ENCODE measurements at places on chromosomes 7 and 10. TPM values are rescaled to one million over a fixed set of nuclear protein-coding genes. Genes with fewer than 3 reads are reported as not detected.
A peak's percentile ranks its signal among the peaks of the same experiment; 100 is the strongest.

Gene GNAT3
- not detected for total RNA-seq

Gene RAB18
- 85.5 TPM for total RNA-seq

- DNase-seq: no peak
Observed at GRCh38 chr7:29370531-29371314, 176.1 kb downstream of the CHN2 start.

- DNase-seq: no peak
Observed at GRCh38 chr7:37732253-37732652, 48.7 kb downstream of the GPR141 start.

GRCh38 chr7:155692317-155692716 is 47.9 kb downstream of the RBM33 start:
- DNase-seq: no peak

Gene PNLIPRP3
- not detected for total RNA-seq

GRCh38 chr7:128352153-128352537 is 8.4 kb upstream of the RBM28 start:
- DNase-seq: peak; percentile 74

- no peak for DNase-seq
Observed at GRCh38 chr7:74254858-74255379, 720 bp upstream of the RFC2 start.

- no peak for DNase-seq
Observed at GRCh38 chr7:106807474-106807873, 57.6 kb upstream of the PIK3CG start.

- DNase-seq: no peak
Observed at GRCh38 chr10:1626410-1626809, 110.9 kb downstream of the ADARB2 start.

GRCh38 chr10:47309408-47310089 is 9.6 kb downstream of the GDF10 start:
- no peak for DNase-seq

DNA sequence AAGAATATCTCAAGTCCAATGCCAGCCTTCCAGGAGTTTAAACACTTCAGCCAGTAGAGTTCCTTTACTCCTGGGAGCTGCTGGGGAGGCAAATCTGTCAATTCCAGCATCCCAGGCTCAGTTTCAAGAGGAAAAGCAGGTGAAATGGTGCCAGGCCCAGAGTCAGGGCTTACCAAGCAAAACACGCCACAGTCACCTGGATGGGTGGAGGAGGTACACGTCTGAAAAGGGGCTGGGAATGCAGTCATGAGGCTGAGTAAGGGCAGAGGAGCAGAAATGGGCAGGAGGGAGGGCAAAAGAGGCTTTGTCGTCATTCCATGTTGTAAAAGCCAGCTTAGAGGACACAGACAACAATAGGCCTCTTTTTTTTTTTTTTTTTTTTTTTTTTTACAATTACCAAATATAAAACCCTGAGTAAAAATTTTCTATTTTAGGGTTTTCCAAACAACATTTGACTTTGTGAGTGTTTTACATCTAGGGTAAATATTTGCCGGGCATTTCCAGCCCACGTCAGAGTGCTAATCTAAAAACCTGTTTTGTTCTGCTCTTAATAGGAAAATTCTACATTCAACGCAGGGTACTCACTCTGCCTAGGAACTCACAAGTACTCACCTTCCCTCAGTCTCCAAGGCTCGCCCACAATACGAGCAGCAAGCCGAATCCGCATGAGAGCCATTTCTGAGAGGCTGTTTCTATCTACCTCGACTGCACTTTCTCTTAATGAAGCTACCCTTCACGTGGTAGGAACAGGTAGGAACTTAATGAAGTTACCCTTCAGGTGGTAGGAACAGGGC is 21.2 kb downstream of the GFRA1 start:
- no peak for DNase-seq

DNA sequence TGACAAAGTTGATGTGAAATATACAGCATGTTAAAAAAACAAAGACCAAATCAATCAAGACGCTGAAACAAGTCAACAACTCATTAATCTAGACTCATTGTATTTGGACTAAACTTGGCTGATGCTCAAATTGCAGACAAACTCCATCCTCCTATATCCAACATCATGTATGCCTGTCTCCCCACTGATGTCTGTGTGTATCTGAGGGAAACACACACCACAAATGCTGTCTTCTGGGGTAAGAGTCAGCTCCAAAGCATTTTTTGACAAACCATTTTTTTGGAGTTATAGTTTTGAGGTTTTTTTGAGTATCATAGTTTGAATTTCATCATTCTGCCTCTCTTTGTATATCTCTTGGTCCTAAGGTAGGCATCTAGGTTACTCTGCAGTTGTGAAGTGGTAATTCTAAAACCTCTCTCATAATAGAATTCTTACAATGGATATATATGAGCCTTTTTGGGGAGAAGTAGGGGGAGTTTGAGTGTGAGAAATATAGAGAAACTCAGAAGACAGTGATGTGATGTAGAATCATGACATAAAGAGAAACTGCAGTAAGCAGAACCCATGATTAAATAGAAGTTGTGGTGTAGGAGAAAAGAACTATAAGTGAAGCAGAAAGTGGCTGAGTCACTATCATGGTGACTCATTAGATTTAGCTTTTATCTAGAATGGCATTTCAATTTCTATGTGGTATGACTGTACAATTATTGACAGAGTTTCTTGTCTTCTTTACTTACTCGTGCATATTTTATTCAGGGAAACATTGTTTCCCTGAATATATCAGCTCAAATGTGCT is 1531.1 kb upstream of the LRRTM3 start:
- DNase-seq: no peak

Gene FOXI2
- not detected for total RNA-seq

GRCh38 chr7:142789441-142789840 is 18.7 kb downstream of the PRSS2 start:
- no peak for DNase-seq

- DNase-seq: no peak
Observed at GRCh38 chr7:44958645-44959344, 20.0 kb downstream of the MYO1G start.

DNA sequence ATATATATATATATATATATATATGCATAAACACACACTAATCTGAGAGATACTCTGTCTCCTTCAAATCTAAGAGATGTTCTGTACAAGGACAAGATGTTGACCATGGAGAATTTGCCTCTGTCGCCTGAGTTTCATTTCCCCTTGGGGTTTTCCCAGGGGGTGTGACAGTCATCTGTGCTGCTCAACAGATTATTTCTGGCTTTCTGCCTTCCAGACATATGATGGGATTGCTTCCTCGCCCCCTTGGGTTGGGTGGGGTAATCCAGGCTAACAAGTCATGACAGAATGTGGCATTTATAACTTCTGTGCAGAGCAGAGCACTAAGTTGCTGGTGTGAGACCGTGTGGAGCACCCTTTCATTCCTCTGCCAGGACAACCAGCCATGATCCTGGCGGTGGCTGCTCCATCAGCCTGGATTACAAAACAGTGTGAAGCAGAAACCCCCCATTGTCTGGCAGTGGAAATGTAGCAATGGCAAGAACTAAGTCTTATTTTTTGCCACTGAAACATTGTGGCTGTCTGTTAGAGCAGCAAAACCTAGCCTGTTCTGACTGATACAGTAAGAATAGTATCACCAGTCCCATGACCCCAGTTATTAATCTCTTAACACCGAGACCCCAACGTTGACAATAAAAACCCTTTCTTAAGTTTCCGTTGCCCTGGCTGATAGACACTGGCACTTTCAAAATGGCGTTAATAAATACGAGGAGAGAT is 13.7 kb upstream of the USP6NL start:
- no peak for DNase-seq

DNA sequence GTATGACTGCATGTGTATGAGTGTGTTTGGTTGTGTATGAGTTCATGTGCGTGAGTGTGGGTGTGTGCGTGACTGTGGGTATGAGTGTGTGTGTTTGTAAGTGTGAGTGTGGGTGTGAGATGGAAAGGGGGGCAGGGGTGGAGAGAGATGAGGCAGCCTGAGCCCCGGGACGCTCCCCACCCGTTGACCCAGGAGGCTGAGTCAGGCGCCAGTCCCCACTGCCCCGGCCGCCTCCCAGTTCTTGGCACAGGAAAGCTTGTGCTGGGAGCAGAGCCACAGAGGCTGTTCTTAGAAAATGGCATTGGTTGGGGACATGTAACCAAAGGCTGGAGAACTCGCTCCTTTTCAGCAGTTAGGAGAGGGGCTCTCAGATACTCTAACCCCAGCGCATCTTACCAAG is 27.8 kb upstream of the NUB1 start:
- DNase-seq: no peak

DNA sequence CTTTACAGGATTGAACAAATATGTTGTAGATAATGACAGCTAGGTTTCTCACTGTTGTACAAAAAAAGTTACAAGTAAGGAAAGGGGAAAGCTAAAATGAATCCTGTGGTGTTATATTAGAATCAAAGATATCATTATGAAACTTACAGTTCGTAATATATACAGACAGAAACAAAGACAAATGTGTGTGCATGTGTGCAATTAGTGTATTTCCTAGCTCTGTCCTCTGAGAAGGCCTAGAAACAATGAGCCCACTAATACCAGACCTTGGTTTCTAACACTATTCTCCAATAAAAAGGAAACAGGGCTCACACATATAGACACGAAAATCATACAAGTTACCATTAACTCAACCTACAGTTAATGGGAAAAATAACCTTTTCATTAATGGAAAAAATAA is 8.0 kb downstream of the KDM7A start:
- no peak for DNase-seq

Gene ZKSCAN5
- total RNA-seq: 5.4 TPM

Gene GRID2IP
- 0.45 TPM for total RNA-seq

Gene FAM25G
- total RNA-seq: not detected

DNA sequence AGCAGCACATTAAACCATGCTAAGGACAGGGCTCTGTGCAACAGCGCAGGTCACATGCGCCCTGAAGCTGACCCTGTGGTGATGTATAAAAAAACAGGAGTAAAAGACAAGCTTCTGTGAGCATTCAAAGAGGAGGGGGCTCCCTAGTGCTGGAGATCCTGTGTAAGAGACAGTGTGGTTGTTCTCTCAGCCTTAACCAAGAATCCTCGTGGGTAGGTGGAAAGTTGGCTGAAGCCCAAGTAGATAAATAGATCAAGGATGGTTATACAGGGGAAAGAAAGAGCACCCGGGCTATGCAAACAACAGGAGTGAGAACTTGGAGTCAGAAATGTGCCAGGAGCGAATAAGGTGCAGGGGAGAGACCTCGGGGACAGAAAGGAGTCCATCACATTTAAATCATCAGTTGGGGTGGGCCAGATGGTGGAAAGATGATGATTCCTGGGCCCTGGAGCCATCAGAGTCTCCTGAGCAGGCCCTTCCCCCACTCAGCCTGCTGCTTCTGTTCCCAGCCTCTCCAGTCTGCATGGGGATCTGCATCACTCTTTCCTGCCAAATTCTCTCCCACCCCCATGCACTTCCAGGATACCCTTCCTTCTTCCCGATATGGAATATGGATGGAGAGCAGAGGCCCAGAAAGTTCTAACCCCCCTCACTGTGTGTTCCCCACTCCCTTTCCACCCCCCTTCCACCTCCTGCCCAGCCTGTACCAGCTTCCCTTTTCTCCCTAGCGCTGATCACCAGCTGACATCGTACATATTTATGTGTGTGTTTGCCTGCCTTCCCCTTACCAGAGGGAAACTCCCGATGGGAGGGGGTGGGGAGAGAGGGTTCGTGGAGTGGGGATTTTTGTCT is 78.1 kb upstream of the PRR15 start:
- DNase-seq: no peak

GRCh38 chr10:62669341-62669740 is 135.2 kb upstream of the ADO start:
- DNase-seq: no peak

GRCh38 chr7:32500922-32501341 is 5.6 kb downstream of the AVL9 start:
- DNase-seq: no peak

GRCh38 chr7:159030490-159031134 is 114.1 kb downstream of the VIPR2 start:
- DNase-seq: peak; percentile 83

DNA sequence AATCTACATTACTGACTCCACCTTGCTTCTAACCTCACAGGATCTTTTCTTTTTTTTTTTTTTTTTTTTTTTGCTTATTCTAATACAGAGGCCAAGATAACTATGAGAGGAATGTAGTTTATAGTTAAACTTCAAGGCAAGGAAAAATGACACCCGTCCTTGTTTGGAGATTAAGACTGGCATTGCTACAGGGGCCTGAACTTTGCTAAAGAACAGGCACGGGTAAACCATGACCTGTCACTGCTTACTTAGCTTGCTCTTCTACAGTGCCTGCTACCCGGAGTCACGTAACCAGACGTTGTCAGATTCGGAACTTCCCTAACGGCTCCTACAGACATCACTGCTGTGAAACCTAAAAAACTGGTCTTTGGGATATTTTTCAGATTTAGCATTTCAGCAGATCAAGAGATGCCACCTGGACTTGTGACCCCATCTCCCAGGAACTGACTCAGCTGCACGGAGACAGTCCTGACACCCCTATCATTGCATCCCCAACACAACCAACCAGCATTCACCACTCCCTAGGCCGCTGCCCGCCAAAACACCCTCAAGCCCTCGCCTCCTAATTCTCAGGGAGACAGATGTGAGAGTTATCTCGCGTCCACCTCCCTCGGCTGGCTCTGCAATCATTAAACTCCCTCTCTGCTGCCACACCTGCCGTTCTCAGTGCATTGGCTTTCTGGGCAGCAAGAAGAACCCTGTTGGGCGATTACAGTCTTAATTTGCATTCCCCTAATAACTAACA is 27.5 kb downstream of the MAD1L1 start:
- peak; percentile 20 for DNase-seq

- no peak for DNase-seq
Observed at GRCh38 chr7:45324683-45325237, 167.2 kb downstream of the RAMP3 start.

Gene OPN4
- not detected for total RNA-seq

Gene RELN
- 0.68 TPM for total RNA-seq

Gene AGR2
- 64.3 TPM for total RNA-seq

DNA sequence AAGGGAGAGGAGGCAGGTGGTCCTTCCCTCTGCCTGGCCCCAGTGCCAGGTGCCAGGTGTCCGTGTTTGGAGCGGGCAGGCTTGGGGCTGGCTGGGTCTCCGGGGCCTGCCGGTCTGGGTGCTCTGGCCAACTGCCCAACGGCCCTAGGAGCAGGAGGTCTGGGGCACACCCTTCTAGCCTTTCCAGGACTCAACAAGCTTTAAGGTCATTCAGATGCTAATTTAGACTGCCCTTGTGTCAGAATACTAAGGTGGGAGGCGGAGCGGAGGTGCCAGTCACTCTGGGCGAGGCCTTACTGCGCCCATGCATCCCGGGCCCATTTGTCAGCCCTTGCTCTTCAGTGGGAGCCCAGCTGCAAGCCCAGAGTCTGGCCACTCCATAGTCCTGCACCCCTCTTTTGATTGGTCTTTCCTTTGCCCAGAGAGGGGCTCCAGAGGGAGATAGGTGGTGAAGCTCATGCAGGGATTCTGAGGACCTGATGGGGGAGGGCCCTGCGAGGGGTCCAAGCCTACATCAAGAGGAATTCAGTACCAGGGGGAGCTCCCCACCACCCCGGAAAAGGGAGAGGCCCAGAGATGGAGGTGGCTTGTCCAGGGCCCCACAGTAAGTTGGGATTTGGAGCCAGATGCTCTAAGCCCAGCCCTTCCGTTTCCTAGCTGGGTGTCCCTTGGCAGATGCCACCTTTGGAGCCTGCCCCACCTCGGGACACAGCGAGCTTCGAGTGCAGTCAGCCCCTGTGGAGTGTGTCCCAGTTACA is 1.3 kb downstream of the PGAM2 start:
- DNase-seq: no peak

Gene HMX3
- total RNA-seq: not detected
